ENCODE measurements at places on chromosomes 2 and 18.

DNA sequence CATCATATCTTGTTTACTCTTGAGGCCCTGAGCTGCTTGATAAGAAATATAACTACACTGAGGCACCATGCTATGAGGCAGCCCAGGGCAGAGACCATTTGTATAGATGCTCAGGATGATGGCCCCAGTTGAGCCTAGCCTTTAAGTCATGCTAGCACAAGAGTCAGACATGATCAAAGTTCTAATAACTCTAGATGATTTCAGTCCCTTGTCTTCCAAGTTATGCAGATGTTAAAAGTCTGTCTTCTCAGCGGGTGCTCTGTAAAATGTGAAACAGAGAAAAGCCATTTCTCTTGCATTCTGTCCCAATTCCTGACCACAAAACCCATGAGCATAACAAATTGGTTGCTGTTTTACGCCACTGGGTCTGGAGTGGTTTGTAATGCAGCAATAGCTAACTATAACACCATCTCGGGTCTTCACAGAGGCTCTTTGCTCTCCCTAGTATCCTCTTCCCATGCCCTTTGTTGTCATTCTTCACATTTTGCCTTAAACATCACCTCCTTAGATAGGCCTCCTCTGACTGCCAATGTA, 49.6 kb downstream of the NXPH2 start:
- DNase-seq: no peak

DNA sequence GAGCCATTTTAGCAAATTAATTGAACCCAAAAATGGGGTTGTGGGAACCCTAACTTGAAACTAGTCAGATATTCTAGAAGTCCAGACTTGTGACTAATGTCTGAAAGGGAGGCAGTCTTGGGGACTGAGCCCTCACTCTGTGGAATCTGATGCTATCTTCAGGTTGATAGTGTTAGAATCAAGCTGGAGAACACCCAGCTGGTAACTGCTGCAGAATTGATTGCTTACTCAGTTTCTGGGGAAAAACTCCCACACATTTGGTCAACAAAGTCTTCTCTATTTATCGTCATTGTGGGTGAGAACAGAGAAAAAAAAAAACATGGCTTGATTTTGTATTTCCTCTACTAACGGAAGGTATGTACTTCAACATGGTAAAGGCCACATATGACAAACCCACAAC, 1925.8 kb upstream of the CELF4 start:
- no peak for DNase-seq

DNA sequence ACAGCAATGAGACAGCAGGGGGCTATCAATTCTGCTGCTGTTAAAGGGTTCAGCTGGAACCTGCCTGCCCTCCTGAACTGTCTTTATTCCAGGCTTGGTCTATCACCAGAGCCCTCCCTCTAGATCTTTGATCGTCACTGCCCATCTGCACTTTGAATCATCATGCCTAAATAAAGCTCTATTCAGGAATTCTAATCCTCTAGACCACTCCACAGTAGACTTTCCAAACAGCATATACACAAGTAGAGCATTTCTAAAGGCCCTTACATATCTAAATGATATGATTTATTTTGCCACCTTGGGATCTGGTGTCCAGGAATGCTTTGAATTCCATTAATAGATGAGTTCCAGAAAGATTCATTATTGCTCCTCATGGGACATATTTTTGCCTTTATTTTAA, 542.1 kb upstream of the SYT4 start:
- DNase-seq: no peak

GRCh38 chr2:32825291-32825712, 121.5 kb upstream of the LTBP1 start:
- no peak for DNase-seq

DNA sequence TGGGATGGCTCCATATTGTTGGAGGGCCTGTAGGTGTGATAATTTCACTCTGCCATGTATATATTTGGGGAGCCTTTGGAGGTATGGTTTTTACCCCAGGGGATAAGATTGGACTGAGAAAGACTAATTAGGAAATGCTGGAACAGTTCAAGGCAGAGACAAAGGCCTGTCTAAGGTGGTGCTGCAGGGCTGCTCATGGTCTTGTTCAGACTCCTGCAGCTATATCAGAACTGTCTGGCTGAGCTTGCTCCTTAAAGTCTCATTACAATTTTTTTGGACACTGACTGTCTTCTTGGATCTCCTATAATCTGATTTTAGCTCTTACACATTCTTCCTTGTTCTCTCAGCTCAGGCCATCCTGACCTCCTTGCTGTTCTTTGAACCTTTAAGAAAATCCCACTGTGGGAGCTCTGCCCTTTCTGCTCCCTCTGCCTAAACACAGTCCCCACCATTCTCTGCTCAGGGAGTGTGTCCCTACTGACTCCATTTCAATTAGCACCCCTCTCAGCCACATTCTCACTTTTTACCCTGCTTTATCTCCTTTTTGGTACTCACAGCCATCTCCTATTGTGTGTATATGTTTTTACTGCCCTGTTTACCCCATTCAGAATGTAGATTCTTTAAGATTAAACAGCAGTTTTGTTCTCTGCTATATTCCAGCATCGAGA, 468.7 kb upstream of the FANCL start:
- DNase-seq: no peak

DNA sequence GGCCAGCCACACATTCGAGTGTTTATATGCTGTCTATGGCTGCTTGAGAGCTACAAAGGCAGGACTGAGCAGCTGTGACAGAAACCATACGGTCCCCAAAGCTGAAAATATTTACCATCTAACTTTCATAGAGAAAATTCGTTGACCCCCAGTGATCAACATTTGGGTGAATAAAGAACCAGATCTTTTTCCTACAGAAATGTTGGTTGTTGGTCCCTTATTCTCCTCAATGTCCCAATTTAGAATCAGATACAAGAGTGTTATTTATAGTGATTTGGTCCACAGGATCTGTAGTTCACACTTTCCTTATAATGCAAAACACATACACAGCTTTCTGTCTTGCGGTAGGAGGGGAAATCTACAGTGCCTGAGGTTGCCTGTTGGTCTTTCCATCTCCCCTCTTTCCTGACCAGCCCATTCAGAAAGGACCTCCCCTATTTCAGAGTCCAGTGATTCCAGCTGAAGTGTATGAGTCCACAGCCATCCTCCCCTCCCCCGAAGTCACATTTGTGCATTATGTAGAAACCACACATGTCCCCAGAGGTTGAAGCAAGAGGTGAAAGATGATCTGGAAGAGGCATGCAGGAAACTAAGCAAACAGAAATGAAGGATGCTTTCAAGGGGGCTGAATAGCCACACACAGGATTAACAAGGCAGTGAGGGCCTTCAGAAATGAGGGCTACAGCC, 61.9 kb downstream of the SPRED2 start:
- DNase-seq: no peak

- no peak for DNase-seq
Measured at GRCh38 chr2:111703759-111704158, 180.2 kb downstream of the ANAPC1 start.

GRCh38 chr18:3454365-3455089, 4.6 kb downstream of the TGIF1 start:
- DNase-seq: no peak

DNA sequence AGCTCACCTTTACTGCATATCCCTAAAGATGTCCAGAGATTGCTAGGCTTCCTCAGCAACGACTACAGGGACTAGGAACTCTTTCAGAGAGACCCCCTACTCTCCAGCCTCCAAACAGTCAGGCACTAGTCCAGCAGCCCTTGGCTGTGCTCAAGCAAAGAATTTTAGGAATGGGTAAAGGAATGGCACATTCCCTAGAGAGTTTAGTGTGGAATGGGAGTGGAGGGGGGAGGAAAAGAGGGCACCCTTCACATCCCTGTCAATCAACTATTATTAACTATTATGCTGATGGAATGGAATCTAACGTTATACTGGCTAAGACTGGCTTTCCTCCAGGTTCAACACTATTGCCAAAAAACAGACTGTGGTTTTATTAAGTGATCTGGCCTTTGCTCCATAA, 64.8 kb downstream of the IKZF2 start:
- no peak for DNase-seq

DNA sequence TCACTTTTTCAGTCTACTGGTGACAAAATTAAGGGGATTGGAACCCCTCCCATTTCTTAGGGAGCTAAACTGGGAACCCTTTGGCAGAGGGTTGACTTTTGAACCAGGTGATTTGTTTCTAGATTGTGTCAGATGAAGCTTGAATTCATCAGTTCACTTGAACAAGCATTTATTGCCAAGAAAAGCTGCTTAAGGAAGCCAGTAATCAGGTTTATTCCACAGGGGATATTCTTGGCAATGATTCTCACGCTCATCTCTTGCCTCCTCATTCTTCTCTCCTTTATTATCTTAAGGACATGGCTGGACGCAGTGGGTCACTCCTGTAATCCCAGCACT, 101.0 kb downstream of the ALPK2 start:
- DNase-seq: no peak

DNA sequence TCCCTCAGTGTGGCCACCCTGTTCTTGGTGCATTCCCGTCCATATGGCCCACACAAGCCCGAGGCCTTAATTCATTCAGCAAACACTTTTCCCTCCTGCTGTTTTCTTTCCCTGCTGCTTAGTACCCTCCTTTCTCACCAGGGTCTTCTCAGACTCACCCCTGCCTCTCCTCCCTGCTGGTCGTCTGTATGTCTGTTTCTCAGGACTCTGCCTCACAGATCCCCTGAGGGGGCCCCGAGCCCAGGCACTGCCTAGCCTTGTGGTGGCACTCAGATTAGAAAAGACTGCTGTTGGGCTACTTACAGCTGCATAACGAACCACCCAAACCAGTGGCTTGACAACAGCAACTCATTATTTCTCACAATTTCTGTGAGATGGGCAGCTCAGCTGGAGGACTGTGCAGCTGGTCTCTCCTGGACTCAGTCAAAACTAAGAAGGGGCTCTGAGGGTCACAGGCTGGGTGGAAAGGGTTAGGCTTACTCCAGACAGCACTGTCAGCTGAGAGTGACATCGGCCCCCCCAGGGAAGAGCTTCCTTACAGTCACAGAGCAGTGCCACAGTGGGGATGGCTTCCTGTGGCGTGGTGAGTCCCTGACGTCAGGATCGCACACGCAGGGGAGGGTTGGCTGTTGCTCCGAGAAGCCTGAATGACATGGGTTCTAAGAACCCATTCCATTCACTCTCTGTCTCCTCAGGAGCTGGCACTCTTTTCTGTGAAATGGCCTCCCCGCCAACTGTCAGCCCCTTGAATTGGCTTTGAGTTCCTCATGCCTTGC, 139.0 kb downstream of the UXS1 start:
- no peak for DNase-seq

- DNase-seq: no peak
Measured at GRCh38 chr2:124646166-124646815, 621.2 kb downstream of the CNTNAP5 start.

- DNase-seq: no peak
Measured at GRCh38 chr2:200026332-200027230, 71.2 kb downstream of the MAIP1 start.

- no peak for DNase-seq
Measured at GRCh38 chr2:127611076-127611925, 34.7 kb upstream of the GPR17 start.

DNA sequence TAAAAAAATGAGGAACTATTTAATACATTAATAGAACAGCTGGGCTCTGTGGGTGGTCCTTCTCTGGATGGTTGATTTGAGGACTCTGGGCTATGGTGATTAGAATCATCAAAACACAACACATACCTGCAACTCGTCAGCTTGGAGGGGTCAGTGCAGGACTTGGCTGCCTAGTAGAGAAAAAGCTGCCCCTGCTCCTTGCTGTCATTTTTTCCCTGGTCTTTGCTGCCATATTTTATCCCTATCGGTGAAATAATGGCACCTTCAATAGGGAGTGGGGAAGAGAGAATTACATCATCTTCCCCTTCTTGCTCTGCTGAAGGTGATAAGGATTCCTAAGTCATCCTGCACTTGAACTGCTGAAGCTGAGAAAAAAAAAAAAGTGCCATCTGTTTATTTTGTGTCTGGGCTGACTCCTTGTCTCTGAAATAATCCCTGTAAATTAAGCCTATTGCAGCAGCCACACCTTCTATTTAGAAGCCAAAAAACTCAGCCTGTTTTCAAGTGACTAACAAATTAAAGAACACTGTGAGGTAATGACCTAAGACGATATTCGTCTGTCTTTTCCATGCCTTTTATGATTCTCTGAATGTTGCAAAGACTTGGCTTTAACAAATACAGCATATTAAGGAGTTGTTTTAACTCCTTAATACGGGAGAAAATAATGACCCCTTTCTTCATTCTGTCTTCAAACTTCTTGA, 89.3 kb downstream of the ACVR1 start:
- DNase-seq: no peak

DNA sequence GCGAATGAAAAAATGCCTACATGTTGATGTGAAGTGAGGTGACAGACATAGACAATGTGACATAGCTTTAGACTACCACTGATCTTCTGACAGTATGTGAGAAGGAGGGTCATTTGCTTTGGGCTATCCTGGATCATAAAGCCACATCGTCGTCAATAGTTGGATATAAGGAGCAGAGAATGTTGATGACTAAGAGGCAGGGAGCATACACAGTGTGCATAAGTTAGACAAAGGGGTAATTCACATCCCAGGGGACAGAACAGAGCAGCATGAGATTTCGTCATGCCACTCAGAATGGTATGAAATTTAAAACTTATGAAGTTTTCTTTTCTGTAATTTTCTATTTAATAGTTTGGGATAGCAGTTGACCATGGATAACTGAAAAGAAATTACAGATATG, 403.2 kb downstream of the DSC3 start:
- DNase-seq: no peak

DNA sequence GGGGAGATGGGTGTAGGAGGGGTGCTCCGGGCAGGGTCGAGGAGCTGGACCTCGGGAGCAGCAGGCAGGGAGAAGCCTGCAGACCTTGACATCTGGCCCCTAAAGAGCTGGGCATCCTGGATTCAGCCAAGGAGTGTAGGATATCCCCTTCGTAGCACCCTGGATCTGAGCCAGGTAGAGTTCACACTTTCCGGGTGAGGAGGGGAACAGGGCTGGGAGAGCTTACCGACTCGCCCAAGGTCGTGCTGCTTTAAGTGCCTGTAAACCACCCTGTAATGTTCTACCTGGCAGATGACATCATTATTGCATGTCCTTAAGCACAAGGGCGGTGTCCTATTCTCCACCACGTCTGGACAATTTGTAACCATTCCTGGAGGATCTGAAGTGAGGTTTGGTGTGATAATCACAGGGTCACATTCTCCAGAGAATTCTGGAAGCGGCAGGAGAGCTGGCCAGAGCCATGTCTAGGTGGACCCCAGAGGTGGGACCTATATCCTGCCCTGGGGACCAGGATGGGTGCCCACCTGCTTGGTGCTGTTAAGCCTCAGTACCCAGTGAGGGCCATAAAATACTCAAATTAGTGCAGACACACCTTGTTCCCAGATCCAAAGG, 14.6 kb downstream of the ITM2C start:
- DNase-seq: no peak

All from stimulated activated CD8-positive, alpha-beta memory T cell treated with anti-CD3 and anti-CD28 coated beads, Interleukin-4, amount 100 ng/mL, for 24 hours (primary cell).